ENCODE measurements at places on chromosomes 2 and 18.

GRCh38 chr2:152400607-152401214 is 65.7 kb downstream of the FMNL2 start:
- DNase-seq: no peak

GRCh38 chr2:201852878-201853415 is 46.6 kb downstream of the CDK15 start:
- no peak for DNase-seq

DNA sequence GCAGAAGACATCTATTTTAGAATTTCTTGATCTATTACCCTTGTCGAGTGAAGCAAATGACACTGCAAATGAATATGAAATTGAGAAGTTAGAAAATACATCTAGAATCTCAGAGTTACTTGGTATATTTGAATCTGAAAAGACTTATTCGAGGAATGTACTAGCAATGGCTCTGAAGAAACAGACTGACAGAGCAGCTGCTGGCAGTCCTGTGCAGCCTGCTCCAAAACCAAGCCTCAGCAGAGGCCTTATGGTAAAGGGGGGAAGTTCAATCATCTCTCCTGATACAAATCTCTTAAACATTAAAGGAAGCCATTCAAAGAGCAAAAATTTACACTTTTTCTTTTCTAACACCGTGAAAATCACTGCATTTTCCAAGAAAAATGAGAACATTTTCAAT is 370.4 kb downstream of the XIRP2 start:
- DNase-seq: no peak

DNA sequence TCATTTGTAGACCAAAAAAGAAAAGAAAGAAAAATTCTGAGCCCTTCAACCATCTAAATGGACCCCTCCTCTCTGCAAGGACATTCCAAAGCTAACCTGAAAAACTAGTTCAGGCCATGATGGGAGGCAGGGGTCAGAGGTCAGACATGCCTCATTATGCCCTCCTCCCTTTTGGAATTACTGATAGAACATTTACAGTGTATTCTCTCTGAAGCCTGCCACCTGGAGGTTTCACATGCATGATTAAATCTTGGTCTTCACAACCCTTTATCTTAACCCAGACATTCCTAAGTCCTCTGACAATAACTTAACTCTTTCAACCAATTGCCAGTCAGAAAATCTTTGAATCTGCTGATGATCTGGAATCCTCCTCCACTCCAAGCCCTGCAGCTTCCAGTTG is 86.0 kb downstream of the SPP2 start:
- DNase-seq: peak; percentile 91

- DNase-seq: no peak
These were observed 5.5 kb downstream of the LYG2 start for GRCh38 chr2:99249951-99250350.

Measured in ACHN (cell line).